Stimulated activated CD4-positive, alpha-beta T cell treated with anti-CD3 and anti-CD28 coated beads, Interleukin-2, amount 100 ng/mL, for 48 hours (primary cell): ENCODE measurements at places on chromosomes 5 and 9.

- DNase-seq: no peak
Measured at GRCh38 chr5:34695275-34696027, 39.3 kb downstream of the RAI14 start.

- no peak for DNase-seq
Measured at GRCh38 chr5:172050080-172050479, 43.6 kb upstream of the FBXW11 start.

- no peak for DNase-seq
Measured at GRCh38 chr9:74573640-74574191, 76.6 kb downstream of the RORB start.

- no peak for DNase-seq
Measured at GRCh38 chr9:90088434-90088833, 483.6 kb downstream of the GADD45G start.

DNA sequence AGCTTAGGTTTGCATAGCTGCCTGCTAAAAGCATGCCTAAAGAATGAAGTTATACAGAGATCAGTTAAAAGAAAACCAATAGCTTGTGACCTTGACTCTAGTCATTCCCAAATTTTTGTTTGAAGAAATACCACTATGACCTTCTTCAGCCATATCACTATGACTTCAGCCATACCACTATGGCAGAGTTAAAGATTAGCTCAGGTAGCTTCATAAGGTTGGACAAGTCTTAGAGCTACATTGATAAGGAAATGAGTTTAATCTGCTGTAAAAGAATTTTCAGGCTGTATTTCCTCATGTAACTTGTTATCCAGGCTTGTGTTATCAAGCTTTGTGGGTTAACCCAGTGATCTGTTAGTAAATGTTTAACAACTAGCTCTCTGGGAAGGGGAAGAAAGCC lies 30.7 kb downstream of the C6 start:
- DNase-seq: no peak
